ENCODE measurements at places on chromosomes 11 and 22.

DNA sequence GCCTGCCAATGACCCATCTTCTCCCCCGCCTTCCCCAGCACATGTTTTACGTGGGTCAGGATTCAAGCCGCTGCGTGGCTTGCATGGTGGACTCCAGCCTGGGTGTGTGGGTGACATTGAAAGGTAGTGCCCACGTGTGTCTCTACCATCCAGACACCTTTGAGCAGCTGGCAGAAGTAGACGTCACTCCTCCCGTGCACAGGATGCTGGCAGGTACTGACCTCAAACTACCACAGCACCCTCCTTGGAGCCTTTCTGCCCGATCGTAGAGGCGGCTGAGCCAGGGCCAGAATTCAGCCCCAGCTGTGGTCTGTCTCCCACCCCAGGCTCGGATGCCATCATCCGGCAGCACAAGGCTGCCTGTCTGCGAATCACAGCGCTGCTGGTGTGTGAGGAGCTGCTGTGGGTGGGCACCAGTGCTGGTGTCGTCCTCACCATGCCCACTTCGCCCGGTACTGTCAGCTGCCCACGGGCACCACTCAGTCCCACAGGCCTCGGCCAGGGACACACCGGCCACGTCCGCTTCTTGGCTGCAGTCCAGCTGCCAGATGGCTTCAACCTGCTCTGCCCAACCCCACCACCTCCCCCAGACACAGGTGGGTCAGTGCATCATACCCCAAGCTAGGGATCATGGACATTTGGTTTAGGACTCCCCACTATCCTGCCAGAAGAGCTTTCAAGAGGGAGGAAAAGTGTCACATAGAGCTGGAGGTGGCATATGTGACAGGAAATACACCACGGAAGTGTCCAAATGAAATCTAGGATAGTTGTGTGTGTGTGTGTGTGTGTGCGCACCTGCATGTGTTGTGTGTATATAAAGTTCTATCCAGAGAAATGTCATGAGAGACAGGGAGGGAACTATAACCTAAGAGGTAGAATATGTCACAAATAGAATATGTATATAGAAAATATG is 10.6 kb upstream of the RELT start:
- no peak for DNase-seq

DNA sequence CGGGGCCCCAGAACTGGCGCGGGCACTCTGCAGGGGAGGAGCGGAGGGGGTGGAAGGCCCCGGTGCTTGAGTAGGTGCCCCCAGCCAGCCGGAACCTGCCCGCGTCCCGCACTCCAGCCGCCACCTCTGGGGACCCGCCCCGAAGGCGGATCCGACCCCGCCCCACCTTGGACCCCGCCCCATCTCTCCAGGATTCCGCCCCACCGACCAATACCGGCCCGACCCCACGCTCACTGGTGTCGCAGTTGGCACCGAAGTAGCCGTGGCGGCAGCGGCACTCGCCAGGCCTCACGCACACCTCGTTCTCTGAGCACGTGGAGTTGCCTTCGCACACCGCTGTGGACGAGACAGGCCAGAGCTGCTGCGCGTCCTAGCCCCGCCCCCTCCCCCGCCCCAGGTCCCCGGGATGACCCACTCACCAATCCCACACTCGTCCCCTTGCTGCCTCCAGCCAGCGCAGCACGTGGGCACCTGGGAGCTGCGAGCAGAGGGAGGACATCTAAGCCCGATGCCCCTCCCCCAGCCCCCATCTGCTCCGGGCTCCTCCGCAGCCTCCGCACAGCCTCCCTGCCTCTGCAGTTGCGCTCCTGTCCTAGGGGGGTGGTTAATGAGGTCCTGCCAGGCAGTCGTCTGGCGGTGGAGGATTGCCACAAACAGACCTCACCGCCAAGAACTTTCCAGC is 6.0 kb downstream of the SCARF2 start:
- no peak for DNase-seq

GRCh38 chr11:60771879-60772525 is 13.1 kb upstream of the MS4A10 start:
- no peak for DNase-seq

DNA sequence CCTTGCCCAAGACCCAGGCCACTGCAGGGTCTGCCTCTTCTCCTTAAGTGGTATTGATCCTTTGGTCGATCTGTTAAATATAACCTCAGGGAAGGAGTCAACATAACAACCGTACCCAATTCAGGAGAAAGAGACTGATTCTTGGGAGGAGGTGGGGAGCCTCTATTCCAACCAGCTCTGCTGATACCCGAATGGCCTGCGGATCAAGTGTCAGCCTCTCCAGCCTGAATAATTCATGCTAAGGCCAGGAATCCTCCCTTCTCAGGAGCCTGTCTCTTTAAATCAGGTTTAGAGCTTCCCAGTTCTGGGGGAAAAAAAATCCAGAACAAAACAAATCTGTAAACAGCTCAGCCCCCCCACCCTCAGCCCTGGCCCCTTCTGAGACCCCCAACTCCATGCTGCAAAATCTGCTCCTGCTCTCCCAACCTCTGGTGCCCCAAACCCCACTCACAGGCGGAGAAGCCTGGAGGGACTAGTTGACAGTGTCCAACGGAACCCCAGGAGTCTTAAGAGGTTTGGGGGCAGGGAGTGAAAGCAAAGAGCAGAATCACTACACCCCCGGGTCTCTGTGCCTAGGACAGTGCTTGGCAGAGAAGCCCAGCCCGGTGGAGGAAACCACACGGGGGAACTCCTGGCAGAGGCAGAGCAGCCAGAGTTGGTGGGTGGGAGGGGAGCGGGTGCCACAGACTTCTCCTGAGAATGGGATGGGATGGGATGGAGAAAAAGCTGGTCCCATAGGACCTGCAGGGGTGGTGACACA is 863 bp upstream of the TPBGL start:
- DNase-seq, result no peak

GRCh38 chr11:9625728-9626127 is 38.1 kb upstream of the SWAP70 start:
- DNase-seq, result peak; percentile 23

- DNase-seq, result no peak
These were observed 1492.7 kb downstream of the BRD1 start for GRCh38 chr22:48334971-48335370.

DNA sequence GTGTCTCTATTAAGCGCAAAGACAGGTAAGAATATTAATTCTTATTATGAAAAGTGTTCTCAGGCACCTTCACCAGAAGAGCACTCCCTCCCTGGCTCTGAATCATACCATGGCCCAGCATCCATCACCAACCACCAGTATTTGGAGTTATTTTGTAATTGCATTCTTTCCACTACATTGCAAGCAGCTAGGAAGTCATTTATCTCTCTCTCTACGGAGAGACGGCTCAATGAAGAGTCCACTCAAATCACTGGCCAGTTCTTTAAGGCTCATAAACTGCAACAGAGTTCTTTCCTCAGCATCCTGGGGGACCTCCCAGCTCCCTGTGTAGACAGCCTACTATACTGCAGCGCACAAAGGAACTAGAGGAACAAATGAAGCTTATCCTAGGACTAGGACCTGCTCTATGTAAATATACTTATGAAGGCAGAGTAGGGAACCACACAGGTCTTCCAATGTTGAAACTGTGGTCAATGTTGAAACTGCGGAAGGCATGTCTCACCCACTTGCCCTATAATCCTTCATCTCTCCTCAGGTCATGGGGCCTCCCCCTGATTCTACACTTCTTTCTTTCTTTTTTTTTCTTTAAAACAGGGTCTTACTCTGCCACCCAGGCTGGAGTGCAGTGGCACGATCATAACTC is 63.4 kb downstream of the AAMDC start:
- DNase-seq, result no peak

- DNase-seq, result no peak
These were observed 240.6 kb downstream of the ETS1 start for GRCh38 chr11:128346804-128347203.

DNA sequence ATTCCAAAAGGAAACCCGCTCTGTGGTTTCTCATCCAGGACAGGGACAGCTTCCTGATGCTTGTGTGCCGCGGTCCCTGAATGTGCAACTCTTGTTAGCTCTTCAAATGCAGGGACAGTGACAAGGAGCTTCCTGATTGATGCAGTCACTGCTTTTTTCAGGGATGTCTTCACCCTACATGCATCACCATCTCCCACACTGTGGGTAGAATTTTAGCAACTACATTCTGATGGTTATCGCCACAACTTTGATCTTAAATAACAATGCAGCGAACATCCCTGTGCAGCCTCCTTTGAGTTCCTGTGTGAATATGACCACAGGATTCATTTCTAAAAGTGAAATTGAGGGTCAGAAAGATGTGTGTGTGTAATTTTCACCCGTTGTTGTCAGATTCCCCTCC is 115.0 kb downstream of the GGTLC2 start:
- DNase-seq, result no peak

DNA sequence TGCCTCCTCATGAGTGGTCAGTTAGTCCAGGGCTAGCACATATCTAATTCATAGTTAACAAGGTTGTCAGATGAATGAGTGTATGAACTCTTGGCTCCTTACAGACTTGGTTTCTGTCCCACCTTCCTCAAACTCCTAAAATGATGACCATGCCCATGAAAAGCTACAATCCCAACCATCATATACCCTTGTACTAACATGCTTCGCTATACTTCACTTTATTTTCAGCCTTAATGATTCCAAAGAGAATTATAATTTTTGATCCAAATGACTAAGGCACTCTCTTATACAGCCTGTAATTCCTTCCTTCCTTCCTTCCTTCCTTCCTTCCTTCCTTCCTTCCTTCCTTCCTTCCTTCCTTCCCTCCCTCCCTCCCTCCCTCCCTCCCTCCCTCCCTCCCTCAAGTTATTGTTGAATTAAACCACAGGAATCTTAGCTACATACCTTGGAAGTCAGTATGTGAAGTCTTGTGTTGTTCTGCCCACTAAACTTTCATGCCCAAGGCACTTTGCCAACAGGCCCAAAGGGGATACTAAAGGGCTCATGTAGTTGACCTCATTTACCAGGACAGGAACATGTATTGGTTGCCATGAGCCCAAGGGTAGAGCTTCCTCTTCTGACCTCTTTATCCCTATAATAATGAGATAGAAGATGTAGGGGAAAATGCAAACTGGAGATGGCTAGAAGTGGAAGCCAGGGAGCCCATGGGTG is 37.4 kb downstream of the CALCA start:
- DNase-seq, result no peak

- no peak for DNase-seq
These were observed 32.7 kb downstream of the PRDM10 start for GRCh38 chr11:129969920-129970319.

GRCh38 chr22:30875481-30876215 is 92.9 kb downstream of the MORC2 start:
- DNase-seq, result peak; percentile 49

DNA sequence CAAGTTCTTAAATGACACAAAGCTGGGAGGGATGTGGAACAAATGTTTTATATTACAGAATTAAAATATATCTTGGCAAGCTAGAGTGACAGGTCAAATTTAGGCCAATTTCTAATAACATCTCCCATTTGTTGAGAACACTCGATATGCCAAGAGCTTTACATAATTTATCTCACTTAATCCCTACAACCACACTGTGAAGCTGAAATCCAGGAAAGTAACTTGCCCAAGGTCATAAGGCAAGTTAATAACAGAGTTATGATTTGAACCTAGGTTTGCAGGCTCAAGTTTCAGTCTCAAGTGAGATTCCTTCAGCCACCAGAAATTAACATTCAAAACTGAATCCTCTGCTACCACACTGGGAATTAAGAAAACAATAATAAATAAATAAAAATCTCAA is 38.3 kb downstream of the RAB30 start:
- no peak for DNase-seq

GRCh38 chr22:46289244-46289891 is 7.3 kb upstream of the GTSE1 start:
- no peak for DNase-seq

DNA sequence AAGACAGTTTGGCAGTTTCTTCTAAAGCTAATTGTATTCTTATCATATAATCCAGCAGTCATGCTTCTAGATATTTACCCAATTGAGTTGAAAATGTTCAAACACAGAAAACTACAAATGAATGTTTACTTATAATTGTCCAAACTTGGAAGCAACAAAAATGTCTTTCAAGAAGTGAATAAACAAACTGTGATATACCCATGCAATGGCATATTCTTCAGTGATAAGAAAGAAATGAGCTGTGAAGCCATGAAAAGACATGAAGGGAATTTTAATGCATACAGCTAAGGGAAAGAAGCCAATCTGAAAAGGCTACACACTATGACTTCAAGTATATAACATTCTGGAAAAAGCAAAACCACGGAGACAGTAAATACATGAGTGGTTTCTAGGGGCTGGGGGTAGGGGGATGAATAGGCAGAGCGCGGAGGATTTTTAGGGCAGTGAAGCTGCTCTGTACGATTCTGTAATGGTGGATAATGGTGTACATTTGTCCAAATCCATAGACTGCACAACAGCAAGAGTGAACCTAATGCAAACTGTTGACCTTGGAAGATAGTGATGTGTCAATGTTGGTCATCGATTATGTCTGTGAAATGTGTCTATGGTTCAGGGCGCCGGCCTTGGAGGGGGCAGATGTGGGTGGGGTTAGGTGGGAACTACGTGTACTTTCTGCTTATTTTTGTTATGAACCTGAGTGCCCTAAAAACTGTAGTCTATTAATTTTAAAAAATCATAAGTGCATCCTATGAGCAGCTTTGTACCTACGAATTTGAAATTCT is 424.9 kb downstream of the TBC1D22A start:
- no peak for DNase-seq

- DNase-seq, result no peak
These were observed 2.7 kb downstream of the DCDC1 start for GRCh38 chr11:31366795-31367194.

DNA sequence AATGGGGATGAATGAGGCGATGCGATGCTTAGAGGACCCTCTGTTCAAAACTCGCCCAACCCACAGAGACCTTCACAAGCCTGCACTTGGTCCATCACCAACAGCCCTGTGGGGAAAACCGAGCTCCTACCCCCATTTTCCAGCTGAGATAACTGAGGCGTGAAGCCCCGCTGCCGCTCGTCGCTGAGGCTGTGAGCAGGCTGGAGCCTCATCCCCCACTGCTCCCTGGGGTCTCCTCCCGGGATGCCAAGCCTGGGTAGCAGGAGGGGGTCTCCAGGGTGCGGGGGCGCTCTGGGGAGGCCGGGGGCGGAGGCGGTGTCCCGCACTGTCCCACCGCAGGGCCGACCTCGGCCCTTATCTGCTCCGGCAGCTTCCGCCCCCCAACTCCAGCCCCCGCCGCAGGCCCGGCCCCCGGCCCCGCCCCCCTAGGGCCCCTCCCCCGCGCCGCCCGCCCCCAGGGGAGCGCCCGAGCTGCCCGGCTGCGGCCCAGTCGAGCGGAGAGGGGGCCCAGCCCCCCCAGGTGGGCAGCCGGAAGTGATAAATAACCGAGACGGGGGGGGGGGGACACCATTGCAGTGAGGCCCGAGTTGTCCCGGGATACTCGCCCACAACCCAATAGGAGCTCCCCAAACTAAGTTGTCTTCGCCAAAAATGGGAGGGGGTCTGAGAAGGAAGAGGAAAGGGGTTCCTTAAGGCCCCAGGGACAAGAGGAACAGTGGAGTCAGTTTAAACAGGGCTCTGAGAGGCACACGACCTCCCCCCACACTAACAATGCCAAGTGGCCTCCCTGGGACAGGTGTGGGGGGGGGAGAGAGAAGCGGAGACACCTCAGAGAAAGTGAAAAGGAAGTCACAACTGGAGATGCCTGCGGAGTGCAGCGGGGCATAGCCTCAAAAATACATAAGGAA is 8.3 kb upstream of the SLC39A13 start:
- DNase-seq, result no peak

Data from pons (tissue), 1 donor.